ENCODE measurements at places on chromosomes 1 and 21.

GRCh38 chr1:20584890-20585289 lies 4.0 kb upstream of the CDA start:
- DNase-seq, result no peak

DNA sequence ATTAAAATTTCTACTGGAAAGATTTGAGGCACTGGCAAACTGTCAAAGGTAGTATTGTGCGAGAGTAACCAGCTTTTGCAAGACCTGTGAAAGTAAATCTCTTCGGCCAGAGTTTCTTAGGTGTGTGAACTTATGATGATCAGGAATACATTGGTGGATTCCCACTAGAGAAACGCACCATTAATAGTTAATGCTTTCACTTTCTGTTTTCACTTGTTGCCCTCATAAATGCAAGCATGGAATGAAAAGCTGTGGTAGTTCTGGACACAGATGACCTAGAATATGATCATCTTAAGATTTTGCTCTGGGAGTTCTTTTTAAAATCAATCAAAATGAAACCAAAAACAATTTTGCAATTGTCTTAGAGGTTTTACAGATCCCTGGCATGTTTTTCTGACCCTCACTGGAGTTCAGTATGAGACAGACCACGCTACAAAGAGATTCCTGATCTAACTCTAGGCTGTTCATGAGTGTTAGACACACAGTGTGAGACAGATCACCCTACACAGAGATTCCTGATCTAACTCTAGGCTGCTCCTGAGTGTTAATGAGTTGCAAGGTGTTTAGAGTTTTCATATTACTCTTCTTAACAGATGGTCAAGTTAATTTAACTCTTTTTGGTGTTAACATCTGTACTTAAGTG lies 98.8 kb downstream of the SDCCAG8 start:
- peak; percentile 5 for DNase-seq

DNA sequence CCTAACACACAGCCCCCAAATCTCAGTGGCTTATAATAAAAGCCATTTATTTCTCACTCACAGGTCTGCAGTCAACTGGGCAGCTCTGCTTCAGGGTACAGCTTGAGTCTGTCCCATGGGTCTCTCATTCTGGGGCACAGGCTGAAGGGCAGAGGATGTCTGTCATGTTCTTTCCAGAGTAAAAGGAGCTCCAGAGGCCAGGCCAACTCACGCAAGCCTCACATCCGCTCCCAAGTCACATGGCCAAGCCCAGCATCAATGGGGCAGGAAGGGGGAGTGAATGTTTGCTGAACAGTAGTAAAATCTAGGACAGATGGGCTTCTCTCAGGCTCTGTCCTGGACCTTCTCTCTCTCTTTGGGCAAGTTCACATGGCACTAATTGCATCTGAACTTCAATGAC lies 7.1 kb upstream of the SSBP3 start:
- no peak for DNase-seq

DNA sequence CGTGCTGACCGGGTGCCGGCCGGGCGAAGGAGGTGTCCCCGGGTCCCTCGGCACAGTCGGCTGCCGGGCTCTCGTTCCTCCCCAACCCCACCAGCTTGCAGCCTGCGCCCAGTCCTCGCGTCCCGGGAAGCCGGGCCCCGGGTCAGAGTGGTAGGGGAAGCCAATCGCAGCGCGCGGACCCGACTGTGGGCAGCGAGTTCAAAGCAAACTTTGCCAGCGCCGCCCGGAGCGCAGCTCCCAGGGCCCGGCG lies 328 bp downstream of the MYCL start:
- no peak for DNase-seq
